DMS79 treated with DMSO at 0.1 percent for 48 hours (cell line): ENCODE measurements at places on chromosomes 3 and 15.

DNA sequence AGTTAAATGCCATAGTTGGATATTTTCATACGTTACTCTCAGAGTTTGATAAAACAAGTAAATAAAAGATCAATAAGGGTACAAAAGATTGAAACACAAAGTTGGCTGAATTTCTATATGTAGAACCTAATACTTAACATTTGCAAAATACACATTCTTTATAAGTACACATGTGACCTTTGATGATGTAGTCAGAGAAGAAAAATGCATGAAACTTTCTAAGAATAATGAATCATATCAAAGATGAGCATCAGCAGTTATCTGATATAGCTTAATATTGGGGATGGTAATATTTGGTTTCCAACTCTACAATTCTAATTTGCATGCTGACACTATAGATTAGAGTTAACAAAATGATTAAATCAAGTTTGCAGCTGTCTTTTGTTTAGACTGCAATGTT is 188.0 kb upstream of the TGFBR2 start:
- no peak for DNase-seq

GRCh38 chr3:73848173-73848906 is 223.6 kb upstream of the PDZRN3 start:
- DNase-seq = no peak

- no peak for DNase-seq
Measured at GRCh38 chr3:157512534-157512933, 9.3 kb upstream of the VEPH1 start.

DNA sequence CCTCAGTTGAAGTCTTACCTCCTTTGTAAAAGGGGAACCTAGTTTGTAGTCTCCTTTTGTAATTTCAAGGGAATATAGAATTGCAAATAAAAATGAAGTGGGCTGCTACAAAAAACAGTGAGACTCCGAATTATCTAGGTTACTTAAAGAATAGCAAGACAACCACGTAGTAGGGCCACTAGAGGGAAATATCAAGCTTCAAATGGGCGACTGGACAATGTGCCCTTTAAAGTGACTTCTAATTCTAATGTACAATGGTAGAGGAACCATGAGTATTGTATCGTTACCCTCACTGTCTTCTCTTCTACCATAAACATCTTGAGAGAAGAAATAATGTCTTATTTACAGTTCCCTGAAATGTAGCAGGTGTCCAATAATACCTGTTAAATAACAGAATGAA is 56.3 kb downstream of the TP63 start:
- no peak for DNase-seq

DNA sequence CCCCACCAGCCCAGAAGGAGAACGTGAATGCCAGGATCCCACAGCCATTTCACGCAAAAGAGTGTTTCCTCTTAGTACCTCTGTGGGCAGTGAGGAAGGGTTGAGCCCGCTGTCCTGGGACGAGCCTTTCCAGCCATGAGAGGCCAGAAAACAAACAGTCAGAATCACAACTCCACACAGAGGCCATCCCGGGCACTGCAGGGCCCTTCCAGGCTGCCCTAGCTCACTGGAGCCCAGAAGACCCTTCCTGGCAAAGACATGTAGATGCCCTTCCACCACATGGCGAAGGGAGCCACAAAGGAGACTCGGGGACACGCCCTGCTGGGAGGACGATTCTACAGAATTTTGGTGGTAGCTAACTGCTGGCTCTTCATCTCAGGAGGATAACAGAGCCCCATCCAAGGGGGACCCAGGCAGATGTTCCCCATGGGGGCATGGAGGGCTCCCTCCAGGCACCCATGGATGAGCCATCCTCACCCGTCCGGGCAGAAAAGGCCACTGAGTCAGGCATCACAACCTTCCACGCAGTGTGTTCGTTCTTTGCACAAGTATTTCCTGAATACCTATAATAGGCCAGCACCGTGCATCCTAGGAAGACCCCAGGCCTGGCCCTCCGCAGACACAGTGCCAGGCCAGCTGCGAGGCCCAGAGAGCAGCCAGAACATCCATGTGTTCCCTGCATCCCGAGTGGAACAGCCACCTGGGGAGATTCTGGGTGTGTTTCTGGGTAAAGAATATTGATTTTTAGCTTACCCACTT is 47.2 kb downstream of the SLC12A8 start:
- DNase-seq = no peak

GRCh38 chr15:51879555-51879954 is 50.1 kb downstream of the TMOD3 start:
- no peak for DNase-seq

DNA sequence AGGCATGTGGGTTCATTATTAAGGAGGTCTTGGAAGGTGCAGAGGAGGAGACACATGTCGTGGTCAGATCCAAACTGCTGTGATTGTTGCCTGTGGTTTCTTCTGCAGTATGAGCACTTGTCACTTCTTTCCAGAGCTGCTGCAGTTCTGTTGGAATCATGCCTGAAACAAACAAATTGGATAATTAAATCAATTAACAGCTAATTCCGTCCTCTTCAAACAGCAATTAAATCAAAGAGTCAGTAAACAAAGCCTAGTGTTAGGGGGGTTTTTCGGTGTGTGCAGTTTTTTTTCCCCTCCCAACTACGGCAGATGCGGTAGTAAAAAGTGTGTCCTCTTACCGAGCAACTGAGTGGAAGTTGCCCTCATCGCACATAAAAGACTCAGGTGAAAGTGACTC is 542.2 kb downstream of the FOXP1 start:
- no peak for DNase-seq

GRCh38 chr3:39075910-39076309 is 24.1 kb downstream of the WDR48 start:
- DNase-seq = no peak

DNA sequence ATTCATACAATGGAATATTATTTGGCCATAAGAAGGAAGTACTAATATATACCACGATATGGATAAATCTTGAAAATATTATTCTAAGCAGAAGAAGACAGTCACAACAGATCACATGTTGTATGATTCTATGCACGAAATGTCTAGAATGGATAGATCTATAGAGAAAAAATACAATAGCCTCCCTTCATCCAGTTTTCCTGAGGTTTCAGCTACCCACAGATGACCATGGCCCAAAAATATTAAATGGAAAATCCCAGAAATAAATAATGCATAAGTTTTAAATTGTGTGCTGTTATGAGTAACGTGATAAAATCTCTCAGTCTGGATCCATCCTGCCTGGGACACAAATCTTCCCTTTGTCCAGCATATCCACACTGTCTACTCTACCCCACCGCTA is 162.2 kb upstream of the ST8SIA2 start:
- no peak for DNase-seq

DNA sequence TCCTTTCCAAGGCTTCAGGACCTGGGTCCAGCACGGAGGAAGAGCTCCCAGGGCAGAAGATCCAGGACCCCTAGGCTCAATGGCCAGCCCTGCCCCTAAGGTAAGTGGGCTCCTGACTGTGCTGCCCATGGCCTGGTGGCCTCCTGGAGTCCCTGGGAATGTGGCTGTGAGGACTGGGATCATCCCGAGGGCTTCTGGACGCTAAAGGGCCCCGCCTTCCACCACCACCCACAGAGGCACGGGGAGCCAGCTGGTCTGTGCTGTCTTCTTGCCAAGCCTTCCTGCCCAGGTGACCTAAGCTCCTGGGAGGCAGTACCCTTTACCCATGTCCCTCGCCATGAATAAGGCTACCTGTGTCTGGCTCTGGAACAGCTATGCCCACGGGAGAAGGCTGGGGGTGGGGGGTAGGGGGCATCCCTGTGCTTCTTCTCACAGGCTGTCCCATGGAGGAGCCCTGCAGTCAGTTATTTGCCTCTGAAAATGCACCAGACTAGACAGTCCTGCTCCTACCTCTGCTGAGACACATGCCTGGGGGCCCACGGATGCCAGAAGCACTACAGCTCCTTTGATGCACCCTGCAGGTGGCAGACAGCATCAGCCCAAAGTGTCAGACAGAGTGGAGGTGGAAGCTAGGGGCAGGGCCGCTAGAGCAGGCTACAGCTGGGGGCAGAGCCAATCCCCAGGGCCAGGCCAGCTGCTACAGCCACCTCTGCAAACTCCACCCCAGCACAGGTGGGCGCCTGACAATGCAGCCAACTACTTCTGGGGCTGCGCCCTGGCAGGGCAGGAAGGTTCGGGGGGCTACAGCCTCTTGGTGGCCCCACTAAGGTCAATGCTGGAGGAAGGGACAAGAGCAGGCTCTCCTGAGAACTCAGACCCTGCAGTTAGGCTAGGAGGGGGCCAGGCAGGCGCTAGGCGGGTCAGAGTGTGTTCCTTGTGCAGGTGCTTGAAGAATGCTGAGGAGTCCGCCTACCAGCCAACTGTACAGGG is 90.9 kb downstream of the SEC22A start:
- no peak for DNase-seq

DNA sequence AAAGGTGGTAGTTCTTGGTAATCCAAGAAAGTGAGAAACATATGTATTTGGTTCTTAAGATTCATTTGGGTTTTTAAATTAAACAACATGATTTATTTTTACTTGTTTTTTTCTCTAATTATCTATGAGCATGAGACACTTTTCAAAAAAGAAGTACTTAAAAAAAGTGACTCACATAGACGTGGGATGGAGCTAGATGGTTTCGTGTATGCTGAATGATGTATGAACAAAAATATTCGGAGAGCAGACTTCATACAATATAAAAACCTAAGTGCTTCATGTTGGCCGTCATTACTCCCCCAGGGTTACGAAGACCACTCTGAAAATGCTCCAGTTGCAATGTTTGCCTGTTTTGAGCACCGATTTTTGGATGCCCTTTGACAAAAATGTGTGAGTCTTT is 90.9 kb downstream of the RORA start:
- DNase-seq = no peak

- DNase-seq = no peak
Measured at GRCh38 chr3:5039585-5039984, 60.3 kb downstream of the BHLHE40 start.

DNA sequence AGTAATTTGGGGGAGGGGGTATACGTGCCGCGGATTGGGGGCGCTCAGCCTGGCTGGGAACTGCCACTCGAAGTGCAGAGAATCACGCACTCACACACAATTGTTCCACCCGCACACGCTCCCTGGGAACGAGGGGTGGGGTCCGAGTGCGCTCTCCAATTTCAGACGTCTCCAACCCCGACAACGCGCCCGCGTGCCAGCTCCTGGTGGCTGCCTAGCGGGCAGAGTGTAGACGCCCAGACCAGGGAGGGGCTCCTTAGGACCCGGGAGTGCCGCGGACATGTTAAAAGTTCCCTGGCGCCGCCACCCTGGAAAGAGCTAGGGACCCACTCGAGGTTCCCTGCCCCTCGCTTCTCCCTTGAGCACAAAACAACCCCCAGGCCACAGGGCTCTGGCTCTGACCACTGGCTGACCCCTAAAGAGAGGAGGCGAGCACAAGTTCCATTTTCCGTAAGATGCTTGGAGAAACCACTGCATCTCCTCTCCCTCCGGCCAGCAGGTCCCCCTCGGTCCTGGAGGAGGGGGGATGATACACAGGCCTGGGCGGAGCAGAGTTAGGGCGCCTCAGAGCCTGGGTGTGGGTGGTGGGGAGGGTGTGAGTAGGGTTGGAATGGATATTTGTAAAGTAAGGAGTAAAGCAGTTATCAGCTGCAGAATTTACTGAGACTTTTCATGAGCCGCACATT is 894 bp upstream of the ANKRD63 start:
- DNase-seq = no peak

GRCh38 chr3:25428789-25429335 is 799 bp downstream of the RARB start:
- no peak for DNase-seq

GRCh38 chr3:146796078-146796477 is 190.9 kb upstream of the PLSCR5 start:
- no peak for DNase-seq

DNA sequence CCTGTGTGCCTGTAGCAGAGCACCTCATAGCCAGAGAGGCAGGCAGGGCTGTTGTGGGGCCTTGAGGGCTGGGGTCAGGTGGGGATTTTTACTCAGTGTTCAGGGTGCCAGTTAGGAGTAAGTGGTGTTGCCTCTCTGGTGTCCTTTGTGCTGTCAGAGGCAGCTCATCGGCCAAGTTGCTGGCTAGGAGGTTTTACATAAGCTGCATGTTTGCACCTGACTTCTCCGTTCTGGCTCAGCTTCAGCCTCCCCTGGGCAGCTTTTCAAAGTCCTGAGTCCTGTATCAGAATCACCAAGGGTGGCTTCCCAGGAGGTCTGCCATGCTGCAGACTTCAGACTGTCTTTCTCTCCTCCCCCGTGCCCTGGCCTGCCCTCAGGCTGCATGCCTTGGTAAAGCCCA is 242.6 kb upstream of the TPM1 start:
- no peak for DNase-seq

GRCh38 chr3:139755551-139755950 is 77.8 kb upstream of the NMNAT3 start:
- no peak for DNase-seq

DNA sequence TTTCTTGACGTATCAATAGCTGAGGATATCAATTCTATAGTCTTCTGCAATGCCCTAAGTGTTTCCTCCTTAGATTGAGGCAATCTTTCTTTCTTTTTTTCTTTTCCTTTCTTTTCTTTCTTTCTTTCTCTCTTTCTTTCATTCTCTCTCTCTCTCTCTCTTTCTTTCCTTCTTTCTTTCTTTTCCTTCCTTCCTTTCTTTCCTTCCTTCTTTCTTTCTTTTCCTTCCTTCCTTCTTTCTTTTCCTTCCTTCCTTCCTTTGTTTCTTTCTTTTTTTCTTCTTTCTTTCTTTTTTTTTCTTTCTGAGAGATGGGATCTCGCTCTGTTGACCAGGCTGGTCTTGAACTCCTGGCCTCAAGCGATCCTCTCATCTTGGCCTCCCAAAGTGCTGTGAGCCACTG is 10.0 kb upstream of the DNAAF4 start:
- DNase-seq = no peak

- DNase-seq = no peak
Measured at GRCh38 chr3:111765136-111765535, 93.9 kb upstream of the PHLDB2 start.

DNA sequence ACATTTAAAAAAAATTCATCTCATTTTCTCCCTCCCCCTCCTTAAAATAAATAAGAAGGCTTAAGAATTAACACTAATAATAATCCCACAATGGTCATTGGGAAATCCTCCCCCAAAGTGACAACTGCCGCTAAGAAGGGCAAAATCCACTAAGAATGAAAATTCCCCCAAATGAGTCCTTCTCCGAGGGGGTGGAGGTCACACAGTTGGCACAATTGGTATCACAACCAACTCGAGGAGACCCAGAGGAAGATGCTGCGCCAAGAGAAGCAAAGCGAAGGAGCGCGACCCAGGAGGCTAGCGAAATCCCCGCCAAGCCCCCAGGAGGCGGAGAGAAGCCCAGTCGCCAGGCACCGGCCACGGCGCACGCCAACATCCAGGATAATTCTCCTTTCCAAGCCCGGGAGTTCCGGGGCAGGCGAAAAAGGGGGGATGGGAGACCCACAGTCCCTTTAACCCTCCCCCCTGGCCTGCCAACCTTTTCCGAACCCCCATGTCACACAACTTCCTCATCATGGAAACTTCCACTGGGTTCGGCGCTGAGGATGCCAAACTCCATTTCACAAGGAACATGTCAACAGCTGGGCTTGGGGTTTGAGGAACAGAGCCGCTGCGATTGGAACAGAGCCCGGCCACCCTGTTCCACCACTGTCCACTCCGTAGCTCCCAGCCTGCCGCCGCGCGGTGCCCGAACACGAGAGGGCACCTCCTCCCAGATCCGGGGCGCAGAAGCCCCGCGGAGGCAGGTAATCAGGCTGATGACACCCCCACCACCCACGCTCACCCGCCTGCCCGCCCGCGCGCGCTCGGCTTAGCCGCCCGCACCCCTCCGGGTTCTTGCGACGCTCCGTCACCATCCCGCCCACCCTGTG is 668 bp downstream of the THRB start:
- DNase-seq = no peak
